ENCODE measurements at places on chromosomes 7 and 10.

GRCh38 chr7:114502454-114503254 is 88.0 kb downstream of the FOXP2 start:
- DNase-seq, result no peak

GRCh38 chr10:33165911-33166310 is 168.6 kb downstream of the NRP1 start:
- DNase-seq, result no peak

DNA sequence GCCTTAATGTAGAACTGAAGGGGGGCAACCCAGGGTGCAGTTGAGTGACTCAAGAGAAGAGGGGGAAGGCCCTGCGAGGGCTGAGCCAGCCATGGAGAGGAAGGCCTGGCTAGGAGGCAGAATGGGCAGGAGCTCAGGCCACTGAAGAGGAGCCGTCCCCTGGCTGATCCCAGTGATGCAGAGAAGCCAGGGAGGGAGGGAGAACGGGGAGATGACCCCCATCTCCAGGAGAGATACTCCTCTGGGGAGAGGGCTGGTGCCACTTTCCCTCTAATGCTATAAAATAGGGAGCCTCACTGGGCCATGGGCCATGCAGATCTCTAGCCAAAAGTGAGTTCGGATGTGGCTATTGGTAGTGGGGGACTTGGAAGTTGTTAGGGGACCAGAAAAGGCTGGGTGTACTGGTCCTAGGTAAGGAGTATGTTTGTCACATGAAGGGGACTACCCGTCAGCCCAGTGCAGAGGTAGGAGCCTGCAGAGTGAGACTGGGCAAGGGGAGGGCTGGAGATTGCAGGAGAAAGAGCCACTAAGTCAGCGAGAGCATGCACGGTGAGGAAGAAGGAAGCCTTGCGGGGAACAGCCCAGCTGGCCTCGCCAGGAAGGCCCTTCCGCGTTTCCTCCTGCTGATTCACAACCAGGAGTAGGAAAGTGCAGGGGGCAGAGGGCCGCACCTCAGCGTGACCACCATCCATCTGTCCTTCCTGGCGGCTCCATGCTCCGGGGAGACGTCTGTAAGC is 347.6 kb downstream of the TCERG1L start:
- no peak for DNase-seq

DNA sequence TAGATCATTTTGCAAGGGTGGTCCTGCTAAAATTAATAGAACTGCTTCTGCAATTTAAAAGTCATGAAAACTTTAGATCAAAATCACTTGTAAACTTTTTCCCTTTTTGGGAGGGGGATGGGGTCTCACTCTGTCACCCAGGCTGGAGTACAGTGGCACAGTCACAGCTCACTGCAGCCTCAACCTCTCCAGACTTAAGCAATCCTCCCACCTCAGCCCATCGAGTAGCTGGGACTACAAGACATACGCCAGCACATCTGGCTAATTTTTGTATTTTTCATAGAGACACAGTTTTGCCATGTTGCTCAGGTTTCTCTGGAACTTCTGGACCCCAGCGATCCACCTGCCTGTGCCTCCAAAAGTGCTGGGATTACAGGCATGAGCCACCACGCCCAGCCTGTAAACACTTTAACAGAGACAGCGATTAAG is 79.7 kb downstream of the LRRC17 start:
- no peak for DNase-seq

DNA sequence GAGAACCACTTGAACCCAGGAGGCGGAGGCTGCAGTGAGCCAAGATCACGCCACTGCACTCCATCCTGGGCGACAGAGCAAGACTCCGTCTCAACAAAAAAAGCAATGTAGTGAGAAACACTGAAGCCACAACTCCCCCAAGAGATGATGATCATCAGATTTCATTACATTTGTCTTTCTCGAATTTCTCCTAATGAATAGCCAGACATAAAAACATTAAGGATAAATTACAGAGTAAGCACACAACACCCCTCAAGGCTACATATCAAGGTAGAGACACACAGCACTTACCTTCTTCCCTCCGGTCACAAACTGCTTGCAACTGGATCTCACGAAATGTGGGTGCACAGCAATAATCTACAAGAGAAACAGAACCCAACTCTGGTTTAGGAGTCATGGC is 91.5 kb downstream of the VPS41 start:
- no peak for DNase-seq

GRCh38 chr10:106958589-106959361 is 205.7 kb downstream of the SORCS1 start:
- DNase-seq, result no peak

DNA sequence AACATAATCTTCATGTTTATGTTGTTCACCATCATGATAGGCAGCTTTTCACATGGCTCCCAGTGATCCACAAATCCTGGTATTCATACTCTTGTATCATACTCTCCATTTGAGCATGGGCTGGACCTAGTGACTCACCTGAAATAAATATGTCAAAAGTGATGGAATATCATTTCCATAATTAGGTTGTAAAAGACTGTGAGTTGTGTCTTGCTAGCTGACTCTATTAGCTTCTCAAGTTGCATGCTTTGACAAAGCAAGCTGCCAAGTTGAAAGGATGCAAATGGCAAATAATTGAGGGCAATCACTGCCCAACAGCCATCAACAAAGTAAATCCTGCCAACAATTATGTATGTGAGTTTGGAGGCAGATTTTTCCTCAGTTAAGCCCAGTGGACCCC is 300.4 kb downstream of the AHR start:
- DNase-seq, result no peak

DNA sequence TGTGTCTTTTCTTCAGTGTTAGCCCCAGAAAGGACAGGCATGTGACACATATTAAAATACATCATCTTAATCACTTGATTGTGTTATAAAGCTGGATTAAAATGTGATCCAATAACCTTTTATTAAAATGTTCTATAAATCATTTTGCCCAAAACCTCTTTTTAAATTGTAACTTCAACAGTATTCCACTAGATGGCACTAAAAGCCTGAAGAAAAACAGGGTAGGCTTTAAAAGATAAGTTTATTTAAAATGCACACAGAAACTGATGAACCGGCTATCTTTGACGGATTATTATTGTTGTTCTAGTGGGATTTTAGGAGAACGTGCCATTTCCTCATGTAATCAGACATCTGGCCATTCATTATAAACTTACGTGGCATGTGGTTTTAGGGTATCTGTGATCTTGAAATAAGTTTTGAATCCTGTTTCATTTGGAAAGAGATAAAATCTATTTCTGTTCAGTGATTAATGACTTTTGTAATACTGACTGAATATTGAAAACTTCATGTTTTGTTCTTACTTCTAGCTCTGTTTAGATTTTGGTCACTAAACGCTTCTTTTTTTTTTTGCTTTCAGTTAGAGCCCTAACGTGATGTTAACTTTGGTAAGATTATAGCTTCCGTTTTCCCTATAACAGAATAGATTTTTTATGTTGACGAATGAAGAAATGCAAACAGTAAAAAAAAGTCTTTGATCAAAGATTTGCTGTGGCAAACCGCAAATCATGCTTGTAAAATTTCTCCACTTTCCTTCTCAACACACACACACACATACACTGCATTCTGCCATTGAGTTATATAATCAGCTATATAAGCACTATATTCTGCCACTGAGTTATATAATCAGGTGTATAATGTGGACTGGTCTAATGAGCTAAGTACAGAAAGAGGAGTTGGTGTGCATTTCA is 13.6 kb downstream of the VPS50 start:
- DNase-seq, result no peak

DNA sequence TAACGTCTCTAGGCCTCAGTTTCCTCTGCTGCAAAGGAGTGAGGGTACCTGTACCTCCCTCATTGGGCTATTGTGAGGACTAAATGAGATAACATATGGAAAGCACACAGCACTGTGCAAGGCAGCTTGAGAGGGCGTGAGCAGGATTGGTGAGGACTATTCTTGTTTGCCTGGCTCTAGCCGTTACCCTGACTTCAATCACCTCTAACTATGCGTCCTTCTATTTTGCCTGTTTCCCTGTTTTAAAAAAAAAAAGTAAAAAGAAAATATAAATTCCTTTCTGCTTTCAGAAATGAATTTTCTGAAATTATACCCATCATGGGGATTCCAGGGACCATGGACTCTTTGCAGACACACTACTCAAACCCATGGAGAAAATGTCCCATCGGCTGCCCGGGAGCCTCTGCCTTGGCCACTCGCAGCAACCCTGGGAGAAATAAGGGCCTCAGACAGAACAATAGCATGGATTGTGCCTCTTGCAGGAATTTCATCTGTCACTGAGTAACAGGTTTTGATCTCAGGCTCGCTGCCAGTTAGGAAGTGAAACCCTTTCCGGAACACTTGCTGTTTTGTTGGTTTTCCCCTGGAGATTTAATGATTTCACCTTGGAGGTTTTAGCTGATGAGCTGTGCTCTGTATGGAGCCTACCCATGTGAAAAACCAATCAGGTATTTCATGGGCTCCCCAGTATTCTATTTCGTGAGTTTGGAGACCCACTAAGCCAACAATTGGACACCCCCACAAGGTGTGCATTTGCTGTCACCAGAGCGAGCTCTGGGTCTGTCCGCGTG is 55.6 kb downstream of the STEAP1B start:
- no peak for DNase-seq

GRCh38 chr7:136056651-136057231 is 79.6 kb upstream of the MTPN start:
- no peak for DNase-seq

DNA sequence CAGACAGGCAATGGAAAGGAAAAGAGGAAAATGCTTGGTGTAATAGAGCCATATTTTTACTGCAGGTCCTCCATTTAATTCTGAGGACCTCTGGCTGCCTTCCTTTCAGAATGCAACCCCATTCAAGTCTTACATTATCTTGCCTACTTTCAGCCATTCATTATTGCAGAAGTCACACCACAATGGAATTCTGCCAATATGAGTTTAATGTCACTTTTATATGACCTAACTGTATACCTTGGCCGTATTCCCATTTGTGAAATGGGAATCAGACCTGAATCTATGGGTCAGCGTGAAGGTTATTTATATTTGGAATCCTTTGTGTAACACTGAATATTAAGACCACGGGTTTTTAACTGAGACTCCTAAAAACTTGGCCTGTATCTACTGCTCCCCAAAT is 241.7 kb upstream of the AOAH start:
- DNase-seq, result no peak

DNA sequence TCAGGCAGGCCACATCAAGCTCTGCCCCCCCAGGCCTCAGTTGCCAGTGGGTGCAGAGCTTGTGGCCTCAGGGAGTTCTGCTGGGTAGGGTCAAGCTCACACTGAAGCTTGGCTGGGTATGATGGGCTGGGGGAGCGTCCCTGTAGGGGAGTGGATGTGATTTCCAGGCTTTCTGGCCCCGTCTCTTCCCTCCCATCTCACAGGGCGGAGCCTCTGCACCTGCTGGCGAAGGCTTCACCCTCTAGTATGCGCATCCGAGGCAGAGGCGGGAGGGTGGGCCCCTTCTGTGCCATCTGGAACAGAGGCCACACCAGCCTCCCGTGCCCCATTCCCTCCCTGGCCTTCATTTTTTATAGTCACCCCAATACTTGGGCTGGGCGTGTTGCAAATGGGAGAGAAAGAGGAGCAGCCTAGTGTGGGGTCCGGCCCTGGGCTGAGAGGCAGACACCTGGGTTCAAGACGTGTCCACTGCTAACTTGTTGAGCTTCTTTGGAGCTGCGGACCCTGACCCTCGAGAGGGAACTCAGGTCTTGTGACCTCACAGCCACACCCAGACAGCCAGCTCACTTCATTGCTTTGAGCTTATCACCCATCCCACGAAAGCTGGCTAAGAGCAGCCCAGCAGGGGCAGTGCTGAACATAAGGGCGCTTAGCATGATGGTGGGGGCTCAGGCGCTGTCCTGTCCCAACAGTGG is 2.3 kb downstream of the AQP1 start:
- DNase-seq, result no peak

- no peak for DNase-seq
Measured at GRCh38 chr10:491667-492424, 197.6 kb downstream of the DIP2C start.

GRCh38 chr10:53223851-53224250 is 451.3 kb upstream of the MBL2 start:
- DNase-seq, result no peak

DNA sequence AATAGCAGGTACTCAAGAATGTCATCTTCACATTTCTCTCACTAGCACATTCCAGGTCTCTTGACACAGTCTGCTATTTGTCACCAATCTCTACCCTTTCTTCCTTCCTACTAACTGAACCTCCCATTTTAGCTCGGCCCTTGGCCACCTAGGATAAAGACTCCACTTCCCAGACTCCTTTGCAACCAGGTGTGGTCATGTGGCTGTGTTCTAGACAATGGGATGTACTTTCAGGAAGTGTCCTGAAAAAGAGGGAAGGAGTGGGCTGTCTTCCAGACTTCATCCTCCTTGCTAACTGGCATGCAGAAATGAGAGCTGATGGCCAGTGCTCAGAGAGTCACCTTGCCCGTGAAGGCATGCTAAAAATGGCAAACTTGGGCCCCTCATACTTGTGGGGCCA is 139.2 kb downstream of the AMPH start:
- no peak for DNase-seq
